ENCODE measurements at places on chromosomes 3 and 15. TPM values are rescaled to one million over a fixed set of nuclear protein-coding genes. Genes with fewer than 3 reads are reported as not detected.
A peak's percentile ranks its signal among the peaks of the same experiment; 100 is the strongest.

MUSTN1 gene
- 6.2 TPM for total RNA-seq

GRCh38 chr15:44101944-44102343 lies 93.1 kb downstream of the FRMD5 start:
- H3K27ac ChIP-seq: no peak overlapping the region
- DNase-seq: no peak
- H3K4me3 ChIP-seq: no peak overlapping the region
- H3K4me1 ChIP-seq: peaks cover 9% of the 10 kb centered on the region

CKMT1B gene
- not detected for total RNA-seq

GOLGA8G gene
- not detected for total RNA-seq

DNA sequence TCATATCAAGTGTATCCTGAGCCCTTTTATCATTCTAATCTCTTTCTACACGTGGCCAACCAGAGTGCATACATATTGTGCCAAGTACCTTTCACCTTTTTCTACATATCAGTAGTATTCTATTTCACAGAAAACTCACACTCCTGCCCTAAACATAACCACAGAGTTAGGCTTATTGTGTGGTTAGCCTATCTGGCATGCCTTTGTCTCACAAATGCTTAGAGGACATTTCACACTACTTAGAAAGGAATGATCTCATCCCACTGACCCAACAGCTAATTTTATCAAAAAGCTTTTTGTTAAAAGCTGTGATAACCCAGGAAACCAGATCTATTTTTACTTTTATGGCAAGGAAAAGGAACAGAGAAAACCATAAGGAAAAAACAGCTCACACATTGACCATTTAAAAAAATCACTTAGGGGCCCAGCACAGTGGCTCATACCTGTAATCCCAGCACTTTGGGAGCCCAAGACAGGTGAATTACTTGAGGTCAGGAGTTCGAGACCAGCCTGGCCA lies 17.8 kb upstream of the MAP4 start:
- peak overlapping the region; percentile 73 for H3K27ac ChIP-seq
- H3K36me3 ChIP-seq: peaks cover 4% of the 10 kb centered on the region
- H3K27me3 ChIP-seq: no peaks in the 10 kb centered on the region
- DNase-seq: no peak
- no peak overlapping the region for H3K4me3 ChIP-seq
- H3K4me1 ChIP-seq: peaks cover 29% of the 10 kb centered on the region

GOLGA6C gene
- total RNA-seq: not detected

GRCh38 chr15:39363761-39364586 lies 216.9 kb upstream of the THBS1 start:
- no peak overlapping the region for H3K4me3 ChIP-seq
- no peak for DNase-seq
- H3K4me1 ChIP-seq: peaks cover 72% of the 10 kb centered on the region
- no peaks in the 10 kb centered on the region for H3K27me3 ChIP-seq
- peak overlapping the region; percentile 89 for H3K27ac ChIP-seq
- H3K36me3 ChIP-seq: no peaks in the 10 kb centered on the region

PAK6 gene
- not detected for total RNA-seq

- H3K27me3 ChIP-seq: no peaks in the 10 kb centered on the region
- H3K4me1 ChIP-seq: peaks cover 14% of the 10 kb centered on the region
- DNase-seq: no peak
- peak overlapping the region; percentile 61 for H3K27ac ChIP-seq
These were observed 78.4 kb upstream of the LIMD1 start for GRCh38 chr3:45515999-45516725.

SAMD7 gene
- total RNA-seq: not detected

DNA sequence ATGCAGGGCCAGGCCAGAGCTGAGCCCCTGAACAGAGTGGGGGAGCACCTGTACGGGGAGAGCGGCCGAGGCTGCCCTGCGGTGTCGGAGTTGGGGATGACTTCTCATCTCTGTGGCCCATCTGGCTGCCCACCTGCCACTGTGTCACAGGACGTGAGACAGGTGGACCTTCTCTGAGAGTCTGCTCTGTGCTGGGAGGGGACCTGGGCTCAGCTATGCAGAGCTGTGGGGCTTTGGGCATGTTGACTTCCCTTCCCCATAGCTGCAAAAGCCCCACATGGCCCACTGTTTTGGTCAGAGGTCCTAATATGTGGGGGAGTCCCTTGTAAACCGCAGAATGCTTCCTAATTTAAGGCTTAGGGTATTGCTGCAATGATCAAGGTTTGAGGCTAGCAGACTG lies 68.0 kb upstream of the TRPM1 start:
- peaks cover 12% of the 10 kb centered on the region for H3K27me3 ChIP-seq
- peak; percentile 67 for DNase-seq
- no peaks in the 10 kb centered on the region for H3K36me3 ChIP-seq

DNA sequence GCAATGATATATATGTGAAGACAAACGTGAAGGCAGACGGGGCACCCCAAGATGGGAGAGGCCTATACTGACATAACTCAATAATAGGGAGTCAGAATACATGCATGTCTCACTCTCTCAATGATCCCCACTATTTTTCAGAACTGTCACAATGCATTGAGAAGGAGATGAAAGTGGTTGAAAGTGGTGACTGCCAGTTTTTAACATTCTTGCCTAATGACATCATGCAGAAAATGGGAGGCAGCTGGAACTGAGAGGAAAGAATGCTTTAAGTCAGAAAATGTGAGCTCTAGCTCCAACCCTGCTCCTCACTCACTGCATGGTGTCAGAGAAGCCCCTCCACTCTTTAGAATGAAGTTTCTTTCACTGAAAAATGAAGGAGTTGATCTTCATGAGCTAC lies 55.3 kb upstream of the P2RY1 start:
- H3K4me1 ChIP-seq: peaks cover 12% of the 10 kb centered on the region
- no peak overlapping the region for H3K4me3 ChIP-seq
- H3K27ac ChIP-seq: peak overlapping the region; percentile 9
- no peaks in the 10 kb centered on the region for H3K27me3 ChIP-seq
- no peak for DNase-seq

P2RY12 gene
- not detected for total RNA-seq

DNA sequence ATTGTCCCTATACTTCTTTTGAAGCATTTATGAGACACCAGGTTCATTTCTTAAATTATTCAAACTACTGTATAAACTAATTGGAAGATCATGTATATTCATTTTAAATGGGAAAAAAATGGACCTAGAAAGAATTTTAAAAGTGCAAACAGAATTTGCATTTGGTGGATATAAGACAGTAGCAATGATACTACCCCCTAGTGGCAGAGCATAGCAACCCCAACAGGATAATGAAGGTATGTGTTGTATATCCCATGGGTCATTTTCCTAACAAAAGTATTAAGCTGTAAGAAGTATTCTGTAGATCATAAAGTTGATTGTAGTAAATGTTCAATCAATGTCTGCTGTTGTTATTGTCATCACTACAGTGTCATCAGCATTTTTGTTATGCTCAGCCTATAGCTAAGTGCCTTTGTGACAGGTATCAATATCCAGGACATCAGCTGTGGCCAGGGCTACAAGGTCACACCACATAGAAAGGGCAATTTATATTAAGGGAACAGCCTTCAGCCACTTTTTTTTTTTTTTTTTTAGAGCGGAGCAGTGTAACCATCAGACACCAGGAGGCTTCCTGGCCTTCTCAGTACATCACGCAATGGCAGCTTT lies 175.8 kb downstream of the FOXB1 start:
- DNase-seq: no peak
- H3K36me3 ChIP-seq: no peaks in the 10 kb centered on the region
- no peak overlapping the region for H3K4me3 ChIP-seq

- DNase-seq: no peak
- H3K4me3 ChIP-seq: peak overlapping the region; percentile 59
- H3K4me1 ChIP-seq: peaks cover 65% of the 10 kb centered on the region
- peaks cover 3% of the 10 kb centered on the region for H3K36me3 ChIP-seq
These were observed 166.4 kb downstream of the ATG7 start for GRCh38 chr3:11438646-11439045.

DNA sequence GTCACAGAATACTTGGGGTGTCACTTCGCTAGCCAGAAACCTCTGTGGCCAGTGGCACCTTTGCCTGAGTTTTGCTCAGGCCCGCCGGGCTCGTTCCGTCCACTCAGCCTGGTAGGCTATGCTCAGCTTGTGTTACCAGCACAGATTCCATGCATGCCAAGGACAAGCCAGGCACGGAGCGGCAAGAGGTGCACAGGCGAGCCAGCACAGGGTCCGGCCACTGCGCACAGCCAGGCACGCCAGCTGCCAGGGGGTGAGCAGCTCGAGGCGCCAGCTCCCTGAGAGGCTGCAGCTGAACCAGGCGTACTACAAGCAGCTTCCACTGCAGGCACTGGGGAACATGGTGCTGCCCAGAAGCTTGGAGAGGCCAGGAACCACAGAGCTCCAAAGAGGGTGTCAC lies 14.7 kb downstream of the PCYT1A start:
- H3K4me1 ChIP-seq: peaks cover 22% of the 10 kb centered on the region
- no peaks in the 10 kb centered on the region for H3K27me3 ChIP-seq
- DNase-seq: no peak
- H3K4me3 ChIP-seq: no peak overlapping the region

VWA5B2 gene
- not detected for total RNA-seq

- H3K27ac ChIP-seq: no peak overlapping the region
- no peak overlapping the region for H3K4me3 ChIP-seq
- peaks cover 20% of the 10 kb centered on the region for H3K4me1 ChIP-seq
- H3K27me3 ChIP-seq: peaks cover 62% of the 10 kb centered on the region
These were observed 138.4 kb downstream of the RPLP1 start for GRCh38 chr15:69590932-69591524.

- no peak overlapping the region for H3K4me3 ChIP-seq
- peaks cover 2% of the 10 kb centered on the region for H3K36me3 ChIP-seq
- no peak for DNase-seq
These were observed 154.3 kb upstream of the CCDC54 start for GRCh38 chr3:107222907-107223306.

GNB5 gene
- total RNA-seq: 34.0 TPM

DNA sequence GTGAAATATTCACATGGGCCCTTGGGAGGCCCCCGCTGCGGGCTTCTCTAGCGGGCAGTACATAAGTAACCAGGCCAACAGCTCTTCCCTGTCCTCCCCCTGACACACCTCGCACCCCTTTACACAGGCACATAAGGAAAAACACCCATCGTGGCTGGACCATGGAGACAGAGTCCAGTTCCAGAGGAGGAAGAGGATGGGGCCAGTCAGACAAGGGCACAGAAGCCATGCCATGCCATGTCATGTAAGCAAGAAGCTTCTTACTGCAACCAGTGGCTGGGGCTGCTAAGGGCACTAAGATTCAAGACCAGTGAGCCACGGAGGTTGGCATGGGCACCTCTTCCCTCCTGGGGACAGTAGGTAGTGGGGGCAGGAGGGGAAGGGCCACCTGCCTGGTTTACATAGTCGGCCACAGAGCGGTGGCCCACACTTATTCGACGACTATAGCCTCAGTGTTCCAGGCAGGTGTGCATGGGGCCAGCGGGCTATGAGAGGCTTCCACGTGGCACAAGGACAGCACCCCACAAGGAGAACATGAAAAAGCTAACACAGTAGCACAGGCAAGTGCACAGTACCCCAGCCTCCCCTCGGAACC lies 5.7 kb upstream of the CYP11A1 start:
- peaks cover 42% of the 10 kb centered on the region for H3K27me3 ChIP-seq
- DNase-seq: no peak
- peaks cover 11% of the 10 kb centered on the region for H3K4me1 ChIP-seq
- no peak overlapping the region for H3K27ac ChIP-seq
- no peaks in the 10 kb centered on the region for H3K36me3 ChIP-seq

DNA sequence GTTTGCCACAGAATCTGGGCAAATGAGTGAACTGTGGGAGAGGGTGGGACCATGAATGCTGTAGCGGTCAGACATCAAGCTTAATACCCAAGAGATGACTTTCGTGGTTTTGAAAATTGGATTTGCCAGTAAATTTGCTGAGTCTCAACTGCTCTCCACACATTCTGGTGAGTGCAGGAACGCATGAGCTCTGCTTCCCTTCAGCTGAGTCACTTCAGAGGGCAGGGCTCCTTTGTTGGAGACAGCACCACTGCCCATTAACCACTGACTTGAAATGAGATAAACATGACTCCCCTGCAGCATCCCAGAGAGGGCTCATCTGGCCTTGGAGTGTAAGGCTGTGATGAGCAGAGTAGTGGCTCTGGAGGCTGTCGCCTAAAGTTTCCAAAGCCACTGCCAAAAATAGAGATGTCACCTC lies 22.6 kb downstream of the RARRES1 start:
- peak overlapping the region; percentile 78 for H3K27ac ChIP-seq
- H3K36me3 ChIP-seq: peaks cover 26% of the 10 kb centered on the region
- H3K4me1 ChIP-seq: peaks cover 52% of the 10 kb centered on the region
- DNase-seq: no peak
- H3K27me3 ChIP-seq: no peaks in the 10 kb centered on the region
- H3K4me3 ChIP-seq: no peak overlapping the region

GRCh38 chr3:140224307-140224706 lies 289.3 kb downstream of the CLSTN2 start:
- no peaks in the 10 kb centered on the region for H3K27me3 ChIP-seq
- peaks cover 15% of the 10 kb centered on the region for H3K4me1 ChIP-seq
- no peak overlapping the region for H3K27ac ChIP-seq
- H3K4me3 ChIP-seq: no peak overlapping the region
- H3K36me3 ChIP-seq: peaks cover 4% of the 10 kb centered on the region
- DNase-seq: no peak

ERICH6 gene
- 0.83 TPM for total RNA-seq

GRCh38 chr15:99070208-99070607 lies 34.7 kb upstream of the SYNM start:
- H3K36me3 ChIP-seq: no peaks in the 10 kb centered on the region
- no peak overlapping the region for H3K27ac ChIP-seq
- H3K4me3 ChIP-seq: no peak overlapping the region
- DNase-seq: no peak

IDH3A gene
- total RNA-seq: 47.4 TPM

- H3K4me1 ChIP-seq: peaks cover 41% of the 10 kb centered on the region
- H3K36me3 ChIP-seq: peaks cover 18% of the 10 kb centered on the region
- no peaks in the 10 kb centered on the region for H3K27me3 ChIP-seq
- no peak for DNase-seq
These were observed 574 bp downstream of the NGRN start for GRCh38 chr15:90266061-90266431.

DNA sequence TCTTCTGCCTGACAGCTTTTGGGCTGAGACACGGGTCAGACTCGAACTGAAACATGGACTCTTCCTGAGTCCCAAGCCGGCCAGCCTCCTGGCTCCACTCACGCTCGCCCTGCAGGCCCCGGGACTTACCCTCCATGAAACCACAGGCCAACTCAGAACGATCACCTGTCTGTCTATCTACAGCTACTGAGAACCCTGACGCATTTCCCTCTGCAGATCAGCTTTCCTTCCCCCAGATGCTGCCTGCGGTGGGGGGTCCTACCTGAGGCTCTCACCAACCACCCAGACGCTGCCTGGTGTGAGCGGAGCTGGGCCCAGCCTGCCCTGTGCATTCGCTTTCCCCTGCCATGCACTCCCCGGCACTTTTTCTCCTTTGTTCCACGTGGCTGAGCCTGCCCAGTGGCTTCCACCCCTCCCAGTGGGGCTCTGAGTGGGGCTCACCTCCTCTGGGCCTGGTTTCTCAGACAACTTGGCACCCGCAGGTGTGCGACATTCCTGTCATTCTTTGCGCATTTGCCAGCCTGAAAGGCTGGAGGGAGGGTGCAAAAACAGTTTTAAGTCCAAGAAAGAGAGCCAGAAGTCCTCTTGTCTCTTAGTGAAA lies 60.2 kb downstream of the PLXNA1 start:
- no peak overlapping the region for H3K27ac ChIP-seq
- peaks cover 13% of the 10 kb centered on the region for H3K4me1 ChIP-seq
- DNase-seq: no peak
- no peaks in the 10 kb centered on the region for H3K36me3 ChIP-seq

Measured in osteocyte (in vitro differentiated cells).